ENCODE measurements at places on chromosomes 1 and 21.

GRCh38 chr1:2554621-2555387 is 1.4 kb upstream of the TNFRSF14 start:
- peak; percentile 49 for DNase-seq

- no peak for DNase-seq
Measured at GRCh38 chr1:161511018-161511755, 5.9 kb downstream of the FCGR2A start.

DNA sequence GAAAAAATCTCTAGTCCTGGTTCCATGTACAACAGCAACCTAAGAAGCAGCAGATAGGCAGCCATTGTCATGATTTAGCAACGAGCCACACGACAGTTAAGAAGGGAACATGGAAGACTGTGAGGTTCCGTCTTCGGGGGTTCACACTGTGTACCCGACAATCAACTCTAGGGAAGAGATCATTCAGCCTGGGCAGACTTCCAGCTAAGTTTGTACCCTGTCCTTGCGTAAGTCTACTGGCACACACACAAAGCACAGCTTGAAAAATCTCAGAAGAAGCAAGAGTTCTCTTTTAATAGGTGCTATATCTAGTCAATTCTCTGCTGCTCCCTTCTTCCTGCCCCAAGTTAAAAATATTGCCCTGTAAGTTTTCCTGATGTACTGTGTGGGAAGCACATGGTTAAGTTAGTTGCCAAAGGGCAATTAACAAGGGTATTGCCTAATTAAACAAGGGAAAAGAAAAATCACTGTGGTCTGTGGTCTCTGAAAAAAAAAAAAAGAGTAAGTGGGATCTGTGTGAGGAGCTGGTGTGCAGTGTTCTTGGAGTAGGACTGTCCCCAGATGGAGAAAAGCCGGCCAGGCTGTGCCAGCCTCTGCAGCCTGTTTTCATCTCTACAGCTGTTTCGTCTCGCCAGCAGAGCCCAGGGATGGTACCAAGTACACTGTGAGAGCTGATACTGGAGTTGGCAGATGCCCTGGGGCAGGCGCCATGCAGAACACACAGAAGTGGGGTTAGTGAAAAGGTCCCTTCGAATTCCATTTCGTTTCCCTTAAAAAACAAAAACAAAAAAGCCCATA is 6.4 kb upstream of the MYBPHL start:
- no peak for DNase-seq

GRCh38 chr1:109136766-109137165 is 22.9 kb downstream of the ELAPOR1 start:
- no peak for DNase-seq

- DNase-seq, result no peak
Measured at GRCh38 chr21:14846621-14847020, 218.2 kb downstream of the NRIP1 start.

DNA sequence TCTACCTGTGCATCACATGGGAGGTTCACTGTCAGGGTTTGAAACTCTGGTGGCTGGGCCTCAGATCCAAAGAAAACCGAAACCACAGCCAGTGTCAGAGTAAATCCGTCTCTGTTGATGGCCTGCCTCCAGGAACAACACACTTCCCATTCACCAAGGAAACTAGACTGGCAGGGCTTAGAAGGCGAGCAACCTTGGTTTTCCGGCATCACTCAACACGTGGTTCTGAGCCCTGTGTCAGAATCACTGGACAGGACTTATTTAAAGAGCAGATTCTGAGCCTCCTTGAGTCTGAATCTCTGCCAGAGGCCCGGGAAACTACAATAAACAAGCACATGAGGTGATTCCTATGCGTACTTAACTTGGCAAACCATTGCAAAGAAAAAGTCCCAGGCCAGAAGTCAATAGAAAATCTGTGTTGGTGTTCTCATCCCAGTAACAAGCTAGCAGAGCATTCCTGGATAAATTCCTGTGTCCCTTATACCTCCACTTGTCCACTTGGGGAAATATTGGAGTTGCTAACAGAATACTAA is 70.0 kb downstream of the KCTD3 start:
- no peak for DNase-seq

- no peak for DNase-seq
Measured at GRCh38 chr1:229087339-229087738, 183.6 kb upstream of the RAB4A start.

DNA sequence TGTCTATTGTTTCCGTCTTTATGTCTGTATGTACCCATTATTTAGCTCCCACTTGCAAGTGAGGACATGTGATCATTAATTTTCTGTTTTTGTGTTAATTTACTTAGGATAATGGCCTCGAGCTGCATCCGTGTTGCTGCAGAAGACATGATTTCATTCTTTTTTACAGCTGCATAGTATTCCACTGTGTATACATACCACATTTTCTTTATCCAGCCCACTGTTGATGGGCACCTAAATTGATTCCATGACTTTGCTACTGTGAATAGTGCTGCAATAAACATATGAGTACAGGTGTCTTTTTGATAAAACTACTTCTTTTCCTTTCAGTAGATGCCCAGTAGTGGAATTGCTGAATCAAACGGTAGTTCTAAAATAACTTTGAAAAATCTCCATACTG is 12.7 kb upstream of the SLAMF1 start:
- DNase-seq, result no peak

DNA sequence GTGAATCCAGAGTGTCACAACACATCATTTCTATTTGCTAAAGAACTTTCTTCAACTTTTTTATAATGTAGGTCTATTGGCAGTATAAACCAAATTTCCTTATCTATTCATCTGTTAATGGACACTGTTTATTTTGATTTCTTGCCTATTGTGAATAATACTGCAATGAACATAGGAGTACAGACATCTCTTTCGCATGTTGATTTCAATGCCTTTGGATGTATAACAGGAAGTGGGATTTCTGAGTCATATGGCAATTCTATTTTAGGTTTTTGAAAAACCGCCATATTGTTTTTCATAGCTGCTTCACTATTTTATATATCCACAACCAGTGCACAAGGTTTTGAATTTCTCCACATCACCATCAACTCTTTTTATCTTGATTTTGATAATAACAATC is 198.7 kb downstream of the KCNT2 start:
- DNase-seq, result no peak

DNA sequence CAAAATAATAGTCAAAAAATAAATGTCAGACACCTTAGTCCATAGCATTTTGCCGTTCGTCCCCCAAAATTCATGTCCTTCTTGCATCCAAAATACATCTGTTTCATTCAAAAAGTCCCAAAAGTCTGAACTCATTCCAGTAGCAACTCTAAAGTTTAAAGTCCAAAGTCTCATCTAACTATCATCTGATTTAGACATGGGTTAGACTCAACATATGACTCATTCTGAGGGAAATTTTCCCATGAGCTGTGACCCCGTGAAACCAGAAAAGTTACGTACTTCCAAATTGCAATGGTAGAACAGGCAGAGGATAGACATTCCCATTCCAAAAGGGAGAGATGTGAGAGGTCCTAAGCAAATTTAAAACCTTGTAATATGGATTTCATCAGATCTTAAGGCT is 48.6 kb upstream of the CACHD1 start:
- no peak for DNase-seq

DNA sequence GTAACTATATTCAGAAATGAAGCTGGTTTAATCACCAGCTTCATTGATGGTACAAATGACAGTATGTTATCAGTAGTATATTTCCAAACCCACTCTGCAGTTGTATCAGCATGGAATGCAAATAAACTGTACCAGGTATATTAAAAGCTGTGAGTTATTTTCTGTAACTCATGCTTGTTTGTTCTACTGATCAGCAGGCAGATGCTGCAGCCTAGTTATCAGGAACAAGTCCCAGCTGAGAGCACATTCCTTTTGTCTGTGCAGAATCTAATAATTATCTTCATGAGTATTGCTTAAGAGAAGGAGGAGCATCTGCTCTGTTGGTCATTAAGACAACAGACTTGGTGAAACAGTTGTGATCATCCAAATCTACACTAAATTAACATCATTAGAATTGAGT is 1331.1 kb downstream of the MRPL39 start:
- no peak for DNase-seq

DNA sequence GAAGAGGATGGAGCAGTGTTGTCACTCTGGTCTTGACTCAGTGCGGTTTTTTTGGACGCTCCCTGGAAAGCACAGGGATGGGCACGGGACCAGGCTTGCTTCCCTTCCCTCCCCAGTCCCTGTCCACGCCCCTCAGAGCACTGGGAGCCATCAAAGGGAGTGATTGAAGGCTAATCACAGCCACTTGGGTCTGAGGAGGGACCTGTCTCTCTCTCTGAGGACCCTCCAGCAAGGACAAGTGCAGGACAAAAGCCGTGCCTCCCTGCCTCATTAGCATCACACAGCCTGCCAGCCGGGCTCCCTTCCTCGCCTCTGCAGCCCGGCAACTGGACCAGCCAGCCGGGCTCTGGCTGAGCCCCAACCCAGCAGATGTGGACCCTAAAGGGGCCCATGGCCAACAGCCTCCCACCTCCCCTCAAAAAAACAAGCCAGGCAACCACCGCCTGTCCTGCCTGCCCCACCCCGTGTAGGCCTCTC is 18.6 kb upstream of the PDZK1IP1 start:
- no peak for DNase-seq

DNA sequence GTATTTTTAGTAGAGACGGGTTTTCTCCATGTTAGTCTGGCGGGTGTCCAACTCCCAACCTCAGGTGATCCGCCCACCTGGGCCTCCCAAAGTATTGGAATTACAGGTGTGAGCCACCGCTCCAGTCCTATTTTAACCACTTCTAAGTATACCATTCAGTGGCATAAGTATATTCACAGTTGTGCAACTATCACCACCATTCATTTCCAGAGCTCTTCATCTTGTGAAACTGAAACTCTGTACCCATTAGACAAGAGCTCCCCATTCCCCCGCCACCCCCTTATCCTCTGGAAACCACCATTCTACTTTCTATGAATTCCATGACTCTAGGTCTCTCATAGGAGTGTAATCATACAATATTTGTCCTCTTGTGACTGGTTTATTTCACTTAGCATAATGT is 40.2 kb upstream of the CAMTA1 start:
- DNase-seq, result no peak

- no peak for DNase-seq
Measured at GRCh38 chr1:24931146-24931467, 1.0 kb upstream of the RUNX3 start.

GRCh38 chr1:155761736-155762405 is 73.0 kb downstream of the DAP3 start:
- DNase-seq, result no peak

DNA sequence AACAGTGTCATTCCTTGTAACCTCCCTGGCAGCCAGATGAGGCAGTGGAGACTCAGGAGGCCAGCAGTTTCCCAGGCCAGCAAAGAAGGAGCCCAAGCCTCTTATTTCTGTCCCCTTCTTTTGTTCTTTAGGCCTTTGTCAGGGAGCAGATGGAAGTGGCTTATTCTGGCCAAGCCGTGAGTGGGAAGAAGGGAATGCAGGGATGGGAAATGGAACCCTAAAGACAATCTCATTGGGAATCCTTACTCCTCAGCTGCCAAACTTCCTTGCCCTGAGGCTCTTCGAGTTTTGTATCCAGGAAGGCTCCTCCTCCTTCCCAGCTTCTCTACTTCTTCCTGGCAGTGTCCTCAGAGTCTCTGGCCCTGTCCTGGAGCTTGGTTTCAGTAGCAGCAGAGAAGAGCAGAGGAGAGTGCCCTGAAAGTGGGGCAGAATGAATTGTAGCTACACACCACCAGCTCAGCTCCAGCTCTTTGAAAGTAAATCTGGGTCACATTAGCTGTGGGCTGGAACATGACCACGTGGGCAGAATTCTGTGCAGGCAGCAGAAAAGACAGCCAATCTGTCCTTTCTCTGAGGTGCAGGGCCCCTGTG is 63.9 kb downstream of the NDUFS5 start:
- no peak for DNase-seq

DNA sequence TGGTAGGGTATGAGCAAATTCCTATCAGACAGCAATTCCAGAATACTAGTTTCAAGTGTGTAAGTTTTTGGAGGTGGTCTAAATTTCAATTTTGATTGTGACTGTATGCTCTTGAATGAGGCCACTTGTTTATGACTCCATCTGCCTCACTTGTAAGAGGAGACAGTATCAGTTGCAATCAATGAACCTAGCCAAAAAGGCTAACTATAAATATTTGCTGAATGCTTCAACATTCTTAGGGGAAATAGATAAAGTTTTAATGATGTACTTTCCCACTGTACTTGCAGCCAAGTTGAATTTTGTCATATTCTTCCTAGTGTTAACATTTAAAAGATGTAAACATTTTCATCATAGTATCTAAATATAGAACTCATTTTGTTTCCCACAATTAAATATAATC is 32.1 kb upstream of the RWDD3 start:
- no peak for DNase-seq

DNA sequence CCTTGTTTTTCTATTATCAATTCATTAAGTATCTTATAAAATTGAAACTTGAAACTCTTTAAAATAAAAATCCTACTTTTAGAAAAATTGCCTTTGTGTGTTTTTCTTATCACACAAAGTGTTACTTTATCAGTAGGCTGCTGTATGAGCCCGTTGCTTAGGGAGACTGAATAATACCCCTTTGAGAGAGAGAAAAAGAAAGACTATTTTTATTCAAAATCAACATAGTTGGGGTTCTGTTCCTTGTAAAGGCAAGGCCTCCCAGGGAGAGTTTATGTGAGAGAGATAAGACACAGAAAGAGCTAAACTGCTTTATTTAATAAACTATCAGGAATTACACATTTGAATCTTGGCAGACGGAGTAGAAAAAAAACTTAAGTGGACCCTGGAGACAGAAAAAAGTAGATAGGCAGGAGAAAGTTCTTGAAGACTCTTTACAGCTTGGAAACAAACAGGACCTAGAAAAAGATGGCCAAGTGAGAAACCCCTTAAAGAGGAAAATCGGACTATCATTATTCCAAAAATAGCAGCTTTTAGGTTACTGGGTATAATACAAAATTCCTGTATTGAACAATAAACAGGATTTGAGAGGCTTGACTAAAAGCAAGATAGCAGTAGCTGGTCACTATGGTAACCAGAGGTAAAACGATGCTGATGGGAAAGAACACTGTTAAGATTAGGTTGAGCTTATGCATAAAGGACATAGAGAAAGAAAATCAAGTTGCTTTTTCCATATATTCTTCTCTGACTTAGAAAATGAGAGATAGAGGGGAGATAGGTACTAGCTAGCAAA is 170.9 kb downstream of the LRRC7 start:
- DNase-seq, result no peak

- DNase-seq, result no peak
Measured at GRCh38 chr1:168671782-168672181, 57.2 kb downstream of the DPT start.

DNA sequence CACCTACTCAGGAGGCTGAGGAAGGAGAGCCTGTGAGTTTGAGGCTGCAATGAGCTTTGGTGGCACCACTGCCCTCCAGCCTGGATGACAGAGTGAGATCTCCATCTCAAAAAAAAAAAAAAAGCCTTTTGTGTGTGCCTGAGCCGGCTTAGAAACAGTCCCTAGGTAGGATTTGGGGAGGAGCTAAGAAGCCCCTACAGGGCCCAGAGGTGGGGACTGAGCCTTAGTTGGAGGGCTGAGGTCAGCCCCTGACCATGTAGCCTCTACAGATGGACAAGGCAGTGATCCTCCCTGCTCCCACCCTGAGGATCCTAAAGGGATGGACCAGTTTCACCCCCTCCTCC is 2.5 kb downstream of the ADAMTSL4 start:
- DNase-seq, result no peak

Measured in germinal center (tissue), 1 donor.